ENCODE measurements at places on chromosomes 5 and 9.

GRCh38 chr9:76756941-76757673, 7.1 kb upstream of the PCA3 start:
- no peak for DNase-seq

DNA sequence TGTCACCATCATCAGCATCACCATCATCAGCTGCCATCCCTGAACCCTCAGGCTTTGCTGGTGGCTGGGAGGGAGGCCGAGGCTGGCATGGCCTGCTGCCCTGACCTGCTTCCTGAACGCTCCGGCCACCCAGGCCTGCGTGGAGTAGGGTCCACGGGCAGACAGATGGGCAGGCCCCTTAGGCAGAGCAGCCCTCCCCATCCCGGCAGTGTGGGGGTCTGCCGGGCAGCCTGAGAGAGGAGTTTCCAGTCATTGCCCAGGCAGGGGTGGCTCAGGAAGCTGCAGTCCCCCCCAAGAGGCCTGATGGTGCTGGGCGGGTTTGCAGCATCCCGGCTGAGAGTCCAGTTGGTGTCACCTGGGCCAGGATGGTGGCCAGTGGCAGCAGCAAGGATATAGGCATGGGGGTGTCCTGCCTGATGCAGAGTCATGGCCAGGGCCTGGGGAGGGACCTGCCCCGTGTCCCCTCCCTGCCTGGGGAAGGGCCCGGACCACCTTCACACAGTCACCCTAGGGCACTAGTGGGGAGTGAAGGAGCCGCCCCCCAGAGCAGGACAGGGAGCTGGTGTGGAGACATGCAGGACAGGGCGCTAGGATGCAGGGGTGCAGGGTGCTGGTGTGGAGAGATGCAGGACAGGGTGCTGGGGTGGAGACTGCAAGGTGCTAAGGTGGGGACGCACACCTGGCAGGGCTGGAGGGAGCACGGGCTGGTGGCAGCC, 7.7 kb upstream of the EGFL7 start:
- no peak for DNase-seq

GRCh38 chr5:65482296-65482735, 596 bp upstream of the ADAMTS6 start:
- DNase-seq: no peak

GRCh38 chr5:169426784-169427183, 125.8 kb upstream of the SLIT3 start:
- peak; percentile 82 for DNase-seq

GRCh38 chr5:20158006-20158405, 170.0 kb upstream of the CDH18 start:
- no peak for DNase-seq

DNA sequence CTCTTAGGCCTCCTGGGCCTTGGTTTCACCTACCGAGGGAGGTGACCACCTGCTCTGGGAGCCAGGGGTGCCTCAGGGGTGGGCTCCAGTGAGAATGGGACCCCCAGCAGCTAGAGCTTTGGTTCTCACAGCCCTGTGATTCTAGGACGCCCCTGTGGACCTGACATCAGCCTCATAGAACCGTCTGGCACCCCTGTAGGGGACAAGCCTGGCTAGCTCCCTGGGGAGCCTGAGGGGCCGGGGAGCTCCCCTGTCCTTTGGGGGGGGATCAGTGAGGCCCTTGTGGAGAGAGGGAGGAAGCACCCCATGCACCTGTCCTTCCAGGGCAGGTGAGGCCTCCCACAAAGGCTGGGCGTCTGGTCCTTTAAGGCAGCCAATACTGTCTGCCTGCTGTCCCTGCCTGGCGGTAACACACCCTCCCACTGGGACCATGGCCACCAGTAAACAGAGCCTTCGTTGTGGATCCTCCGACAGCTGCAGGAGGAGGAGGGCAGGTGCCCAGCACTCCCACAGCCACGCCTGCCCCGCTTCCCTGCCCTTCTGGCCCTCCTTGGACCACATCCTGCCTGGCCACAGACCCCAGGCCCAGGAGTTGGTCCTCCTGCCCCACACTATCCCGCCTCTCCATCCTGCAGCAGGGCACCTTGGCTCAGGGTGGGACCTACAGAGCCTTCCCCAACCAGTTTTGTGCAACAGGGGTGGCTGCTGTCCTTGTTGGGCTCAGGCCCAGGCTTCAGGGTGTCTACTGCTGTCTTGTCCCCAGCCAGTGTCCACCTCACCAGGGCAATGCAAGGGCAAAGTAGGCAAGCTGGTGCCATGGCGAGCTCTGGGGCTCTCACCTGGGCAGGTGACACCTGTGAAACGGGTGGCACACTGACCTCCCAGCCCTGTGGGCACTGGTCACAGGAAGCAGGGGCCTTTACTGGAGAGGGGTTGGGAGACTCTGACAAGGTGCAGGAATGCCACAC, 3.0 kb upstream of the TUBB4B start:
- no peak for DNase-seq

GRCh38 chr5:176542596-176543427, 5.6 kb upstream of the RNF44 start:
- DNase-seq: no peak
